Skeletal muscle cell (primary cell): ENCODE measurements at places on chromosomes 3 and 15.

- no peak for DNase-seq
Observed at GRCh38 chr3:47901280-47901833, 98.4 kb downstream of the DHX30 start.

GRCh38 chr15:64842096-64842939, 603 bp downstream of the PLEKHO2 start:
- DNase-seq: no peak

GRCh38 chr15:77549576-77550288, 83.0 kb downstream of the LINGO1 start:
- no peak for DNase-seq

GRCh38 chr3:70861855-70862254, 549.4 kb upstream of the MDFIC2 start:
- DNase-seq: peak; percentile 76

DNA sequence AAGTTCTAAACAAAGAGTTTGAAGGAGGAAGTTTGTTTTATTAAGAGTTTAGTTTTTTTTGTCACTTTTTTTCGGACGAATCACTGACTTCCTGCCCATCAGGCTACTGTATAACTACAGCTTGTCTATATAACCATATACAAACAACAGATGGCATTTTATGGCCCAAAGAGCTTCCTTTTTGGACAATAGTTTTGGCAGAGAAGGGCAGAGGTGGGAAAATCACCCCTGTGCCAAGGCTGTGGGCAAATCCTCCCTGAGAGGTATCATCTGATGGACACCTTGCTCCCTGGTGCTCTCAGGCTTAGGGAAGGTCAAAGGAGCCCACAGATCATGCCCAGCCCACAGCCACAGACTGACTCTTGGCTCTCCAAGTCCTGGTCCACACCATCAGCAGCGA, 113.4 kb downstream of the OXNAD1 start:
- DNase-seq: no peak

- no peak for DNase-seq
Observed at GRCh38 chr3:136023264-136023978, 57.9 kb downstream of the PPP2R3A start.

GRCh38 chr3:145377301-145377700, 783.7 kb downstream of the PLOD2 start:
- no peak for DNase-seq

DNA sequence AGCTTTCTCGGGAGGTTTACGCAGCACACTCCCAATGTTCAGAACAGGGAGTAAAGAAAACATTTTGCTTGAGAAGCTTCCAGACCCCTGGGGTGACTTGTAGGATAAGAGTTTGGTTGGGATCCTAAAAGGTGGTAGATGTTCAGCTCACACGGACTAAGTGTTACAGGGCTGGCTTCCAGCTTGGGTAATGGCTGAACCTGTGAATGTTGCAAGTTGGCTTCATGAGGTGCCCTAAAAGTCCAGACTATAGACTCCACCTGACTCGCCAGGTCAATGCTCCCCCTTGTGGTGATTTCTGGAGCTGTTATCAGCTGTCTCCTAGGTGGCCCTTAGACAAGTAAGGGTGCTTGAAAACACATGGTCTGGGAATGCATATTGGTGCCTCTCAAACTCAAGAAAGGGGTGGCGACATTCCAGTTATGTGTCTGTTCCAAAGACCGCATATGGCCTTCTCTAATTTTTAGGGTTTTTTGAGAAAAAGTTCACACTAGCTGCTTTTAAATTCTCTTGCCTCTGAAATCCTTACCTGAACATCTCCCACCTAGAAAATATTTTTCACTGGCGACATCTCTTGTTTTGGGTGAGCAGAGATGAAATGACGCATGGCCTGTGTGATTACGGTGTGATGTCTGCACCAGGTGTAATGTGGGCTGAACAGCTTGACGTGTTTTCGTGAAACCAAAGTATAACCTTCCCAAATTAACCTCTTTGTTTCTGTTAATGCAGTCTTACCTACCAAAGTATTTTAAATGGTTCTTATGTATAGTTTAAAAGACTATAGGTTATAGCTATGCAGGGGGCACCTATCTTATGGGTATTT, 175.7 kb upstream of the KBTBD8 start:
- no peak for DNase-seq

GRCh38 chr3:47016934-47017435, 37.5 kb downstream of the NBEAL2 start:
- DNase-seq: peak; percentile 67

GRCh38 chr3:72279631-72280041, 494.7 kb upstream of the PROK2 start:
- no peak for DNase-seq

DNA sequence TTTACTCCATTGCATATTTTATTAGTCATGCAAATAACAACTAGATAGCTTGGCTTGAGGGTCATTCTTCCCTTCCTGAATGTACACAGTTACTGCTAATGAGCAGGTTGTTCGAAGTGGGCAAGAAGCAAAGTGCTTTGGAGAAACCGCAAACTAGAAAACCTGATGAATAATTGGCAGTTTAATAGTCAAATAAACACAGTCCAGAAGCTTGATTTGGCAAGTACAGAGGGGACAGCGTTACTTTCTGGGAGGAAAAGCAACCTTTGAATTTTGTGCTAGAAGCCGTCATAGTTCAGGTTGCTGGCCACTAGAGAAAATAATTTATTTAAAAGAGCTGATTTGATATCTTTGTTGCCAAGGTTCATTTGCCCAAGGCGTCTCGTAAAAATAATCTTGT, 94.9 kb downstream of the MFSD1 start:
- DNase-seq: no peak

- no peak for DNase-seq
Observed at GRCh38 chr3:107925851-107926250, 165.0 kb downstream of the CD47 start.

DNA sequence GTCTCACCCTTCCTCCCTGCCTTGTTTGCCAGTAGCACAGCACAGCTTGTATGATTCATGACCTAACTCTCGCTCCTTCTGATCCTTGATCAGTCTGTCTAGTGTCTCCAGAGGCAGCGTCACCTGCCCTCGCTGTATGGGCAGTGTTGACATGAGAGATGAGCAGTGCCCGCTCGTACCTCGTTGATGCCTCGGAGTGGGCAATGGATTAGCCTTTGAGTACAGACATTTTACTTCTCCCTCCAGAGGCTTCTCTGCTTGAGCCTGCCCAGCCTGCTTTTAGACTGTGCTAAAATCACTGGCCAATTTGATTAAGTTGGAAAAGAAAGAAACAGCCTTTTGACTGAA, 569.0 kb downstream of the NTRK3 start:
- no peak for DNase-seq

DNA sequence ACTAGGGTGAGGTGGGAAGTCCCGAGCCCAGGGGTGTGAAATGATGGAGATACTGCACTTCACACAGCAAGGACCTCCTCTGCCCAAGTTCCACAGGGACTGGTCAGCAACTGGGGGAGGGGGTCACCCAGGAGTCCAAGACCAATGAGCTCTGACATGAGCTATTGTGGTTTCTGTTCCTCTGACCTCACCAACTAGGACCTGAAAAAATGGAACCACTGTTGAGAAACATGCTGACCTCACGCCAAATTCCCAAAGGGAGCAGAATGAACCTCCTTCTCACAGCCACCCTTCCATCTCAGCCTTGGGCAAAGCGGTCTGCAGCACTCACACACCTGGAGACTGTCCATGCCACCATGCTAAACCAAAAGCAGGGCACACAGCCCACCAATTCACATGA, 69.3 kb downstream of the LRIG1 start:
- DNase-seq: peak; percentile 78

DNA sequence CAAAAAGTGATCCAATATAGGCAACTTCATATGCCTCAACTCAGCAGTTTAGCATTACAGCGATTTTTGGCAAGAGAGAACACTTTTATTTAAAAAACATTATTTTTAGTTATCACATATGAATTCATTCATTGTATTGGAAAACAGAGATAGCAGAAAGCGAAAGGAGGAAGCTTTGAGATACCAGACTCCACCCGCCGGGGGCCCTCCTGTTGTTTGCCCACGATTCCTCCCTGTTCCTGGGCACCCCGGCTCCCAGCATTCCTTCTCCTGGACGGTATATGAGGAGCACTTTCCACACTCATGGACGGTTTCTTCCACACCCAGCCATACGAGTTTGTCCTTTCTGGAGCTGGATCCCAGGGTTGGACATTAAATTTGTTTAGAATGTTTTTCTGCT, 18.2 kb downstream of the APBA2 start:
- DNase-seq: no peak

GRCh38 chr3:115861166-115861733, 237.9 kb downstream of the GAP43 start:
- DNase-seq: no peak

- no peak for DNase-seq
Observed at GRCh38 chr3:142724682-142725356, 985 bp downstream of the TRPC1 start.

DNA sequence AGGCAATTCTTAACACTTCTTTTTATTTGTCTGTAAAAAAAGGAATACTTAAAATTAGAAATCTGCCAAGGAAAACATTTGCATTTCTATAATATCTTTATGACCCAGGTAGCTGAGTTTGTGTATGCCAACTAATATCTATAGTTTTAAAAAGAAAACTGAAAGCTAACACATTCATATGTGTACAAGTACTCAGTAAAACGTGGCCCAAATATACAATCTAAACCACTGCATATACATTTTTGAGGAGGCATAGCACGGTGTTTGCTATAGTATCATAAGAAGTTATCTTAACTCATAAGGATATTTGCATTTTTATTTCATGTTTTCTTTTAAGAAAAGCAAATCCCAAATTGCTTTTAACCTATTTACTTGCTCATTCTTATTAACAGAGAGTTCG, 172.7 kb downstream of the ZBTB20 start:
- DNase-seq: no peak

DNA sequence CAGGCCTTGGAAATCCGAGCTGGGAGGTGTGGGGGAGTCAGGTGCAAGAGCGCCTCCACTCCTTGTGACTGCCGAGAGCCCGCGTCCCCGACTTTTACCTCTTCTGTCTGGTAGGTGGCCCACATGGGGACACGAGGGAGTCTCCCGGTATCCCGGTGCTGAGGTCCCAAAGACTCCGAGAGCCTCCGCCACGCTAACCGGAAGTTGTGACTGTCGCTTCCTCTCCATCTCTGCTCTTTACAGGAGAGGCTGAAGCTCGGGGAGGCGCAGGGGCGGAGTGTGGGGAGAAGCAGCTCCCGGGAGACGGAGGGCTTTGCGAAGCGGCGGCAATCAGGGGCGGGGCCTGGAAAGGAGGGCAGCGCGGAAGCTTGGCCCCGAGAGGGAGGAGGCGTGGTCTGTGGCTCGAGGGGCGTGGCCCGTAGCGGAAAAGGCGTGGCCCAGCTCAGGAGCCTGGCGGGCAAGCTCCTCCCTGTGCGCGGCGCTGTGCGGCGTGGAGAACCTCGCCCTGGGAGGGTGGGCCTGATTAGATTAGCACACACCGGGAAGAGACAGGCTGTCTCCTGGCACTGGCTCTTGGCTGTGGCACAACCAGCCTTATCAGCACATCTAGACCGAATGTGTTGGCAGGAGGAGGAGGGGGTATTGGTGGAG, 143.9 kb downstream of the GABRB3 start:
- no peak for DNase-seq

DNA sequence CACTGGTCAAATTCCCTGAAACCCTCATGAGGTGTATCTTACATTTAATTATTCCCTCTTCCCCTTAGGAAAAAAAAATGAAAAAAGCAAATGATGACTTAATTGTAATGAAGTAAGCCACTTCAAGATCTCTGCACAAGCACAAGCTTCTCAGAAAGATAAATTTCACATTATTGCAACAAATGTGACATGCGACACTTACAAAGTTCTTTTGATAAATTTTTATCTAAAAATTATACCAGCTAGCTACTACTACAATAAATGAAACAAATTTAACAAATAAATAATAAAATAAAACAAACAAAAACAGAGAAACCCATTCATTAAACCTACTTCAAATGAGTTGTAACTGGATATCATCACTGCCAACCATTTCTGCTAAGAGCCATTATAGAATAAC, 10.0 kb upstream of the TM2D3 start:
- no peak for DNase-seq

DNA sequence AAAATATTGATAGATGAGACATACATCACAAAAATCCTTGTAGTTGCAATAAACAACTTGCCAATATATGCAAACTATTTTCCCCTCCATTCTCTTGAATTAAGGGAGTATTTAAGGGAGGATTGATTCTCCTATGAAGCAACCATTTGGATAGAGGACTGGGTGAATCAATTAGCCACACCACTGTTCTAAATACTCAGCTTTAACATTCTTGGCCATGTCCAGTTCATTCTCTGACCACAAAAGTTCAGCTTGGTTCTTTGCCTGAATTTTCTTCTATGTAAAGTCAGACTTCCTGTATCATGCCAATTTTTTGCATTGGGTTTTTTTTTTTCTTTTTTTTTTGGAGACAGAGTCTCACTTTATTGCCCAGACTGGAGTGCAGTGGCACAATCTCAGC, 15.8 kb upstream of the SEC11A start:
- DNase-seq: no peak
